ENCODE measurements at places on chromosomes 2 and 18.

GRCh38 chr2:9975805-9976447 is 24.4 kb downstream of the GRHL1 start:
- H3K27me3 ChIP-seq, result no peaks in the 10 kb centered on the region
- H3K27ac ChIP-seq, result no peak overlapping the region
- peaks cover 34% of the 10 kb centered on the region for H3K4me1 ChIP-seq
- no peaks in the 10 kb centered on the region for H3K36me3 ChIP-seq
- no peak overlapping the region for H3K4me3 ChIP-seq
- no peak for DNase-seq

GRCh38 chr18:47081578-47081977 is 46.2 kb upstream of the ELOA2 start:
- H3K36me3 ChIP-seq, result peaks cover 3% of the 10 kb centered on the region
- H3K27me3 ChIP-seq, result no peaks in the 10 kb centered on the region
- H3K27ac ChIP-seq, result no peak overlapping the region
- DNase-seq, result no peak
- H3K4me3 ChIP-seq, result no peak overlapping the region

- H3K4me3 ChIP-seq, result peak overlapping the region; percentile 65
- H3K27ac ChIP-seq, result peak overlapping the region; percentile 9
- H3K4me1 ChIP-seq, result peaks cover 10% of the 10 kb centered on the region
- DNase-seq, result peak; percentile 55
- H3K27me3 ChIP-seq, result no peaks in the 10 kb centered on the region
These were observed 456 bp downstream of the LRP1B start for GRCh38 chr2:142130111-142131009.

GRCh38 chr2:667332-667999 is 9.7 kb downstream of the TMEM18 start:
- no peak overlapping the region for H3K27ac ChIP-seq
- no peaks in the 10 kb centered on the region for H3K27me3 ChIP-seq
- peaks cover 54% of the 10 kb centered on the region for H3K36me3 ChIP-seq
- peak; percentile 76 for DNase-seq

- peak overlapping the region; percentile 74 for H3K27ac ChIP-seq
- no peaks in the 10 kb centered on the region for H3K36me3 ChIP-seq
- H3K27me3 ChIP-seq, result peaks cover 8% of the 10 kb centered on the region
- H3K4me3 ChIP-seq, result peak overlapping the region; percentile 71
- no peaks in the 10 kb centered on the region for H3K4me1 ChIP-seq
These were observed 405.0 kb downstream of the XIRP2 start for GRCh38 chr2:167293172-167293781.

DNA sequence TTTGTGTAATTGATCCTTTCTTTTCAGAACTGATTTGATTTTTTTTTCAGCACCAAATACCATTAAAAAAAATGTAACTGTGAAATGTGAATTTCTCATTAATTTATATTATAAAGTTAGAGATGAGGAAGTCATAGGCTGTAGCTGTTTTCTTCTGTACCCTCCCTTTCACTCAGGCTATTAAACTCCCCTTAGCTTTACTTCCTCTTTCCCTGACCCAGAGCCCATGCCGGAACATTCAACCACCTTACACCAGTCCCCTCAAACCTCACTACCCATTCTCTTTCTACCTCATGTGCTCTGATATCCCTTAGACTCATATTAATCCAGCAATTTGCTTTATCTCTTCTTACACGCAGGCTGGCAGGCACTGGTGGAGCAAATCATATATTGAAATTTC is 12.4 kb downstream of the GALNT5 start:
- H3K27ac ChIP-seq, result no peak overlapping the region
- no peak overlapping the region for H3K4me3 ChIP-seq

DNA sequence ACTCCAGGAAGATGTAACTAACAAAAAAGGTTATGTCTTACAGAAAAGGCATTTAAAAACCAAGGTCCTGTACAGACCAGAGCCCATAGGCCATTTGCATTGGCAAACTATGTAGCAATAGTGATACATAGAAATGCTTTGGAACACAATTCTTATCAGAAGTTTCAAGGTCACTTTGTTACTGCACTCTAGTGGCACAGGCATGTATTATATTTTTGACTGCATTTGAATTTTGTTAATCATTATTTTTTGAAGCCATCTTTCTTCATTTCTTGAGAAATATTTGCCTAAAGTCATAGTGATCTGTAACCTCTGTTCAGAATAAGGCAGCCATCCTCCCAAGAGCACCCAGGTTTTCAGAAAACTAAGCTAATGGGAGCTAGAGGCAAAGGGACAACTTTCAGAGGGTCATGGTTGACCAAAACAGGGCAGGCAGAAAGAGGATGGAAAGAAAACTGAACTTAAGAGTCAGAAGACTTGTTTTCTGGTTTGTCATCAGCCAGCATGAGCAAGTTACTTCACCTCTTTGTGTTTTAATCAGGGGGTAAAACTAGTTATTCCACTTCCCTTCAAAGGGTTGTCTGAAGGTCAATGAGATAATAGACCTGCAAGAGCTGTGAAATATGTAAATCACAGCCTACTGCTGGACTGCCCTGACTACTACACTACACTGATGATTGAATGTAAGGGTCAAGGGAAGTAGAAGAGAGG is 41.5 kb downstream of the SLC38A11 start:
- peak overlapping the region; percentile 22 for H3K27ac ChIP-seq
- DNase-seq, result no peak
- H3K36me3 ChIP-seq, result no peaks in the 10 kb centered on the region
- no peak overlapping the region for H3K4me3 ChIP-seq
- H3K27me3 ChIP-seq, result no peaks in the 10 kb centered on the region
- H3K4me1 ChIP-seq, result no peaks in the 10 kb centered on the region

DNA sequence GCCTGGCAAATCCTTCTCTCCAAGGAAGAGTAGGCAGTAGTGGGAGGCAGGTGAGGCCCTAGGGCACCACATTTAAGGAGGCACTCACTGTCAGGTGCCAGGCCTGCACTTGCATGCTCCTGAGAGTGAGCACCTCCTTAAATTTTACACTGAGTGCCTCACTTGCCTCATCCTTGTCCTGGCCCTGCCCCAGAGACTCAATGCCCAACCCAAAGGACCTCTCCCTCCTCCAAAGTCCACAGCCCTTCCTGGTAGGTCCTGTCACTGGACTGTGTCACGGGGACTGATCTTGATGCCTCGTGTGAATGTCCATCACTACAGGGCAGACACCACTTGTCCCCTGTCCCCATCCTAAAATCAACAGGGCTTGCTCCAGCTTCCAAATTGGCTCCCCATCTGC is 235.6 kb downstream of the ZBTB7C start:
- H3K4me3 ChIP-seq, result no peak overlapping the region
- H3K4me1 ChIP-seq, result peaks cover 42% of the 10 kb centered on the region
- H3K27me3 ChIP-seq, result peaks cover 14% of the 10 kb centered on the region
- no peak overlapping the region for H3K27ac ChIP-seq
- no peak for DNase-seq
- no peaks in the 10 kb centered on the region for H3K36me3 ChIP-seq
